Glutamatergic neuron (in vitro differentiated cells): ENCODE measurements at places on chromosomes 12 and 14.

DNA sequence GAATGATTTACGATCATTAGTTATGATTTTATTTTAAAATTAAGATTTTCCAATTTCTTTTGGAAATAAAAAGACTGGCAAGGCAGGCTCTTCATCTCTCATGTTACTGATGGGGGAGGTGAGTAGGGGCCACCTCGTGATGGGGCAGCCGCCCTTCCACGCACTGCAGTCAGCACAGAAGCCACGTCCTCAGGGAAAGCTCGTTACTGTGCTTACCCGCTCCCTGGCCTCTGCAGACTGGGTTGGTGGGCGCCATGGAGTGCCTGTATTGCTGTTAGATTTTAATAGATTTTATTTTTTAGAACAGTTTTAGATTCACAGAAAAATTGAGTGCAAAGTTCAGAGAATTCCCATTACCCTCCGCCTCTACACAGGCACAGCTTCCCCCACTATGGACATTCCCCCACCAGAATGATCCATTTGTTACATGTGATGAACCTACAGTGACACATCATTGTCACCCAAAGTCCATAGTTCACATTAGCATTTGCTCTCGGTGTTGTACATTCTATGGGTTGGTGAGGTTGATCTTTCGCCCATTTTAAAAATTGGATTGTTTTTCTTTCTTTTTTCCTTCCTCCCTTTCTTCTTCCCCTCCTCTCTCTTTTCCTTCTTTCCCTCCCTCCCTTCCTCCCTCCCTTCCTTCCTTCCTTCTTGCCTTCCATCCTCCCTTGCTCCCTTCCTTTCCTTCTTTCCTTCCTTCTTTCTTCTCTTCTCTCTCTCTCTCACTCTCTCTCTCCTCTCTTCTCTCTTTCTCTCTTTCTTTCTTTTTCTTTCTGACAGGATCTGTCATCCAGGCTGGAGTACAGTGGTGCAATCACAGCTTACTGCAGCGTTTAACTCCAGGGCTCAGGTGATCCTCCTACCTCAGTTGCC, 30.7 kb downstream of the ADGRD1 start:
- DNase-seq: no peak

GRCh38 chr12:42237853-42238239, 202 bp downstream of the YAF2 start:
- no peak for DNase-seq

DNA sequence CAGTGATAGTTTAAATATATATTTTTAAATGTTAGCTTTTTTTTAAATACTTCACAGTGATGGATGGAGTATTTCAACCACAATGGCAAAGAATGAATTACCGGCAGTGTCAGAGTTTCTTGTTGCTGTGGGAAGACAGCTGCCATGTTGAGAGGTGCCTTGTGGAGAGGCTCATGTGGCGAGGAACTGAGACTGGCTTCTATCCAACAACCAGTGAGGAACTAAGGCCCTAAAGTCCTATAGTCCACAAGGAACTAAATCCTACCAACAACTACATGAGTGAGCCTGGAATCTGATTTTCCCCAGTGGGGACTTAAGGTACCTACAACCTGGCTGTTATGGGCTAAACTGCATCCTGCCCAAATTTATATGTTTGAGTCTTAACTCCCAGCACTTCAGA, 220.2 kb upstream of the PLEKHG7 start:
- no peak for DNase-seq

GRCh38 chr12:104025771-104026170, 24.2 kb downstream of the GLT8D2 start:
- DNase-seq: no peak

- DNase-seq: no peak
Measured at GRCh38 chr12:77630344-77630743, 200.3 kb upstream of the NAV3 start.

DNA sequence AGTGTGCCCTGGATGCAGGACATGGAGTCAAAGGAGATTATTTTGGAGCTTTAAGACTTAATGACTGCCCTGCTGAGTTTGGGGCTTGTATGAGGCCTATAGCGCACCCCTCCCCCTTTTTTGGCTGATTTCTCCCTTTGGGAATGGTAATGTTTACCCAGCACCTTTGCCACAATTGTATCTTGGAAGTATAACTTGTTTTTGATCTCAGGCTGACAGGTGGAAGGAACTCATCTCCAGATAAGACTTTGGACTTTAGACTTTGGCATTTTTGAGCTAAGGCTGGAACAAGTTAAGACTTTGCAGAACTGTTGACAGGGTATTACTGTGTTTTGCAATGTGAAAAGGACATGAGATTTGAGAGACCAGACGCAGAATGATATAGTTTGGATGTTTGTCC, 110.5 kb downstream of the DERA start:
- no peak for DNase-seq

- DNase-seq: no peak
Measured at GRCh38 chr14:69715725-69716477, 51.0 kb upstream of the SRSF5 start.

- DNase-seq: peak; percentile 87
Measured at GRCh38 chr14:90399541-90400444, 3.0 kb downstream of the CALM1 start.

DNA sequence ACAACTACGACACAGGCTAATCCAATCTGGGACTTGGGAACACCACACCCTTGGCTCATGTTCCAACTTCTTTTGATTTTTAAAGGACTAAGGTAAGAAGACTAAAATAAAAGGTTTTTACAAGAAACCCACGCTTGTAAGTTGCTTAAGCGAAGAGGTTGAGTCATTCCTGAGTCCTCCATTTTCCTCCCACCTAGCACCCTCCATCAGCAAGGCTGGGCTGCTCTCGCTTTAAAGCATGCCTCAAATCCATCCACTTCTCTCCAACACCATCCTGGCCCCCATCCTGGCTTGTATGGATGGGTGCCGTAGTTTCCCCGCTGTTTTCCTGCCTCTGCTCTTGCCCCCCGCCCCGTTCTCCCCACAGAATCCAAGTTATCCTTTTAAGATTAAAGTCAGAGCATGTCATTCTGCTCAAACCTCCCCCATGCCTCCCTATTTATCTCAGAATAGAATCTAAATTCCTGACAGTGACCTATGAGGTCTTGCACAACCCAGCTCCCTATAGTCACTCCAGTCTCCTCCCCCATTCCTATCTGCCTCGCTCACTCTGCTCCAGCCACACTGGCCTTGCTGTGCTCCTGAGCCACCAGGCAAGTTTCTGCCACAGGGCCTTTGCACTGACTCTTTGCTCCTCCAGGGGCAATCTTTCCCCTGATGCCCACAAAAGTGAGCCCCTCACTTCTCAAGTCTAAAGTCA, 34.5 kb downstream of the SCARB1 start:
- no peak for DNase-seq

DNA sequence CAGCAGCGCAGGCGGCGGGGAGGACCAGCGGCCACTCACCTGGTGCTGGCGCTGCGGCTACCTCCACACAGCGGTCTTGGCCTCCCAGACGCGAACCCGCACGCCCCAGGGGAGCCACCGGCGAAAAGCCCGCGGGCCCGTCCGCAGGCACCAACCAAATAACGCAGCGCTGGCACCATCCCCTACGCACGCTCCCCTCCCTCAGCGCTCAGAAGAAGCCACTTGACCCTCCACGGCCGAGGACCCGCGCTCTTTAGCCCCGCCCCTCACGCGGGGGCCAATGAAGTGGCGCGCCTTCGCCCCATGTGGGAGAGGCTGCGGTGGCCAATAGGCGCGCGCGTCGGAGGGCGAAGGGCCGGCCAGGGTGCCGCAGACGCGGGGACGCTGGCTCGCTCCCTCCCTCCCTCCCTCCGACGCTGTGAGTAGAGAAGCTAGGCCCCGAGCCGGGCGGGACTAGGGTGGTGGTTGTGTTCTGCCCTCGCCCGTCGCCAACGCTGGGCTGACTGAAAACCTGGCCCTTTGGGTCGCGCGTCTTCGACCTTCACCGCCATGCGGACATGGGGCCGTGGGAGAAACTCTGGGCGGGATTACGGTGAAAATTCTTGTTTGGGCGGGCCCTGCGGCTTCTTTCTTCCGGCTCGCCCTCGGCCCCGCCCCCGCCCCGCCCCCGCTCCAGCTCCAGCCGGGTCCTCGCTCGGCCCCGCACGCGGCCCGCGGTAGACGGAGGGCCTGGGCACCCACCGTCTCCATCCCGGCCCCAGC, at the start of the genes DMAC2L and L2HGDH:
DMAC2L (plus strand) TSS at position 353 of the 762 bp plus-strand sequence. CDS start 9,164 bp downstream, outside the sequence.
L2HGDH (minus strand) TSS at position 258 of the 762 bp plus-strand sequence; CDS start at position 179, 79 bp downstream.
- DNase-seq: peak; percentile 98

GRCh38 chr14:45156067-45156466, 20.3 kb downstream of the FANCM start:
- DNase-seq: no peak

GRCh38 chr14:86179980-86180379, 650.0 kb downstream of the FLRT2 start:
- no peak for DNase-seq

DNA sequence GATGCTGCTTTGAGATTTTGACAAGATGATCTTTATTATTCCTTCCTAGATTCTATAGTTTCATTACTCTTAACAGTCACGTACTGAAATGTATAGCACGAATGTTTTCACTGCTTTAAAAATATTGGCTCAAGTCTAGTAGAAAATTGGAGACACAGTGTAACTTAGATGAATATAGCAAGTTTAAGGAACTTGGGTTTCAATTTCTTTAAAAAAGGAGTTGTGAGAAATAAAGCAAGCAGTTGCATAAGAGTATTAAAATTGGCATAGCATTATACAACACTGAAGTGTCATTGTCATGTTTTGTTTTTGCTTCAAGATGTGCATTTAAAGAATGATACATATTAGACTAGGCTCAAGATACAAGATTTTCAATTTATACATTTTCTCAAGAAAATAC, 624.8 kb upstream of the NOVA1 start:
- DNase-seq: no peak

DNA sequence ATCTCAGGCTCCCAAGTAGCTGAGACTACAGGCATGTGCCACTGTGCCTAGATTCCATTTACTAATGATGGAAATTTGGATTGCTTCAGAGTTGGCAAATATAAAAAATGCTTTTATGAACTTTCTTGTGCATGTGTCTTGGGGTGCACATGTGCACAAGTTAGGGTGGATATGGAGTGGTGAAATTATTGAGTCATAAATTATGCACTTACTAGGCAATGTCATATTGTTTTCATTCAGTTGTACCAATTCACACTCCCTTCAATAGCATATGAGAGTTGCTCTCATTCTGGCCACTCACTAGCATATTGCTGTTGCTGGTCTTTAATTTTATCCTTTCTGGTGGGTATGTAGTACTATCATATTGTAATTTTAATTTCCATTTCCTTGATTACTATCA, 45.7 kb upstream of the KRAS start:
- no peak for DNase-seq

DNA sequence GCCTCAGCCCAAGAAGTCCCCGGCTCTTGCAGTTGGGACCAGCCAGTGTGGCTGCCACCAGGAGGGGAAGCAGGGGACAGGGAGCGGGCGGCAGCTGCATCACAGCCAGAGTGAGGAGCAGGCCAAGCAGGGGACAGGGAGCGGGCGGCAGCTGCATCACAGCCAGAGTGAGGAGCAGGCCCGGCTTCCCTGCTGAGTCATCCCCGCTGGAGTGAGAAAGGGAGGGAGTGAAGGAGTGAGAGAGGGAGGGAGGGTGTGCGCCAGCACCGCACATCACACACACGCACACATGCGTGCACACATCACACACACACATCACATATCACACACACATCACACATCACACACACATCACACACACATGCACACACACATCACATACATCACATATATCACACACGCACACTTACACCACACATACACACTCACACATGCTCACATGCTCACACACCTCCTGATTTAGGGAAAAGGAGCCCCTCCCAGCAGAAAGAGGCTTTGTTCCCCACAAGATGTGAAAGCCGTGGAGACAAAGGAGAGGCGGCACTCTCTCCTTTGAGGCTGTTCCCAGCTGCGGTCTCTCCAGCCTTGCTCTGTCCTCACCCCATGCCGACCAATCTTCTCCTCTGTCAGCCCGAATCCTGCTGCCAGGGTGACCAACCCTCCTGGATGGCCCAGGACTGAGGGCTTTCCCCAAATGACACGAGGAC, 16.7 kb upstream of the ZDHHC22 start:
- peak; percentile 84 for DNase-seq

- DNase-seq: no peak
Measured at GRCh38 chr14:77950371-77951063, 150.6 kb downstream of the ADCK1 start.
